ENCODE measurements at places on chromosomes 6 and 20. TPM values are rescaled to one million over a fixed set of nuclear protein-coding genes. Genes with fewer than 3 reads are reported as not detected.

Gene CFAP61
- total RNA-seq: not detected

Gene OSER1
- 28.8 TPM for total RNA-seq

Gene SPINT4
- total RNA-seq: not detected

Gene CRISP3
- not detected for total RNA-seq

Measured in endothelial cell of umbilical vein (primary cell).